ENCODE measurements at places on chromosomes 3 and 15.

DNA sequence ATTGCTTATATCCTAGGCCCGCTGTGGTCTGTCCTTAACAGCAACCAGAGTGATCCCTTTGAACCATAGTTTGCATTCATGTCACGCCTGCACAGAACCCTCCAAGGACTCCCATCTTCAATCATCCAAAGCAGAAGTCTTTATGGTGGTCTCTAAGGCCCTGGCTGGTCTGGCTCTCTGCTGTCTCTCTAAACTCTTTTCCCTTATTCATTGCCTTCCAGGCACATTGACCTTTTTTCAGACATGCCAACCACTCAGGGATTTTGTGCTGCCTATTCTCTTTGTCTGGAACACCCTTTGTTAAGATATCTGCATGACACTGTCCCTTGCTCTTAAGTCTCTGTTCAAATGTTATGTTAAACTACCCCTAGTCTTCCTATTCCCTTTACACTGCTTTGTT is 21.9 kb upstream of the ZBTB47 start:
- DNase-seq = peak; percentile 80

DNA sequence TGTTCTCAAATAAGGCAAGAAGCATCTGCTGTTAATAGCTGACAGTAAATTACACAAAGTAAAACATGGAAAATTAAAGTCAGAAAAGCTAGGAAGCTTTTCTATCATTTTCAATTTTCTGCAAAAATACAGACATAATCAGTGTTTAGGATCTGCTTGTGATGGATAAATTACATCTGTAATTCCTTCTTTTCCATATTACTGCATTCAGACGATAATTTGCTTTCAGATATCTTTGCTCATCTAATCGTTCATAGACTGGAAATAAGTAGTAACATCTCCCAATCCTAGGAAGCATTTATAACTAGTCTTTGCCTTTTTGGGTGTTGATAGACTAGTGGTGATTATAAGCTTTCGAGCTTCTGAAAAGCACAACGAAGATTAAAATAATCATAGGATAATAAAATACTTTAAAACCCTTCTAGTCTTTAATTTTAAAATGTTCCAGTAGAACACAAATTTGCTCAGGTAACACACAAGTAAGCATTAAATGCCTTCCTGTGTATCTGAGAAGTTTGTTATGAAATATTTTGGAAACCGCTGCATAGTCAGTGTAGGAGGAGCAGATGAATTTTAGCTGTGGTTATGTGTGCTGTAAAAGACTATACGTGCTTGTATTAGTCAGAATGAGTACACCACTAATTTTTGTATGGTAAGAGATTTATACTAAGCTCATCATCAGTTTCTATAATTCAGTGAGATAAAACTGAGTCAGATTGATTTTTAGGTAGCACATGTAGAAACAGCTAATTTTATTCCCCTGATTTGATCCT is 41.0 kb downstream of the MBNL1 start:
- DNase-seq = no peak

- peak; percentile 83 for DNase-seq
These were observed 114.1 kb upstream of the GALNT15 start for GRCh38 chr3:16060358-16060852.

DNA sequence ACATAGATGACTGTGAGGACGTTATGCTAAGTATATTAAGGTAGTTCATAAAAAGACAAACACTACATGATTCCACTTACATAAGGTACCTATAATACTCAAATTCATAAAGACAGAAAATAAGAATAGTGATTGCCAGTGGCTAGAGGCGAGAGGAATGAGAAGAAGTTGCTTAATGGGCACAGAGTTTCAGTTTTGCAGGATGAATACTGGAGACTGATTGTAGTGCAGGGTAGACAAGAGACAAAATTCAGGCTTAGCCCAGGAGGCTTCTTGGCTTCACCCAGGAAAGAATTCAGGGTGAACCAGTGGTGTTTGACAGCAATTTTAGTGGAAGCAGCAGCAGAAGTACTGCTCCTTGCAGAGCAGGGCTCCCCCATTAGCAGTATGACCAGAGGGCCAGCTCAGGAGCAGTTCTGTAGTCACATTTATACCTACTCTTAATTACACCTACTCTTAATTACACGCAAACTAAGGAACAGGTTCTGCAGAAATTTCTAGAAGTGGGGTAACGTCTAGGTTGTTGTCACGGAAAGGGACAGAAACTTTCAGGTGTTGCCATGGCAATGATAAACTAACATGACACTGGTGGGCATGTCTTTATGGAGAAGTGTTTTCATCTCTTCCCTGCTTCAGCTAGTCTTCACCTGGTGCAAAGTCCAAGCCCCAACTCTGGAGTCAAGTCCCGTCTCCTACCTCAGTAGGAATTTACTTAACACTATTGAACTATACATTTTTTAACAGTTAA is 55.2 kb downstream of the TBL1XR1 start:
- DNase-seq = peak; percentile 47

GRCh38 chr3:124780356-124780755 is 50.1 kb downstream of the UMPS start:
- DNase-seq = no peak

DNA sequence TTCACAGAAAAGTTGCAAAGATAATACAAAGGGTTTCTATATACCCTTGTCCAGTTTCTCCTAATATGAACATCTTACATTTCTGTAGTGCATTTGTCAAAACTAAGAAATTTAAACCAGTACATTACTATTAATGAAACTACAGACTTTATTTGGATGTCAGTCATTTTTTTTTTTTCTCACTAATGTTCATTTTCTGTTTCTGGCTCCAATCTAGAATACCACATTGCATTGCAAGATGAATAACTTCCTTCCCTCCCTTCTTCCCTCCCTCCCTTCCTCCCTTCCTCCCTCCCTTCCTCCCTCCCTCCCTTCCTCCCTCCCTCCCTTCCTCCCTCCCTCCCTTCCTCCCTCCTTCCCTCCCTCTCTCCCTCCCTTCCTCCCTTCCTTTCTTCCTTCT is 509.2 kb upstream of the MCTP2 start:
- no peak for DNase-seq

DNA sequence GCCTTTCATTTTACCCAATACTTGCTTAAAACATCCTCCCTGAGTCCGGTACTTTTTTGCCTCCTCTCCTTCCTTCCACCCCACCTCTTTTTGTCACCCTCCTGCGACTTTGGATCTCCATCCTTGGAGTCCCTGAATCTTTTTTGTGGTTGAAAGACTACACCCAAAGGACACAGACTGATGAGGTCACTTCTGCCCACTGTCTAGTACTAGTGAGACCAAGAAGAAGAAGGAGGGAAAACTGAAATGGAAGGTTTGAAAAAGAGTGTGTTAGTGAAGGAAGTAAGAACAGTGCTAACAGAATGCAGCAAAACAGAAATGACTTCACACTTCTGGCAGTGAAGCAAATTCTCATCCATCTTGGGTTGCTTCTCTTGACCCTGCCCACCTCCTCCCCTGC is 6.6 kb downstream of the B3GNT5 start:
- DNase-seq = no peak

- no peak for DNase-seq
These were observed 48.1 kb downstream of the RAB11A start for GRCh38 chr15:65917407-65917756.

DNA sequence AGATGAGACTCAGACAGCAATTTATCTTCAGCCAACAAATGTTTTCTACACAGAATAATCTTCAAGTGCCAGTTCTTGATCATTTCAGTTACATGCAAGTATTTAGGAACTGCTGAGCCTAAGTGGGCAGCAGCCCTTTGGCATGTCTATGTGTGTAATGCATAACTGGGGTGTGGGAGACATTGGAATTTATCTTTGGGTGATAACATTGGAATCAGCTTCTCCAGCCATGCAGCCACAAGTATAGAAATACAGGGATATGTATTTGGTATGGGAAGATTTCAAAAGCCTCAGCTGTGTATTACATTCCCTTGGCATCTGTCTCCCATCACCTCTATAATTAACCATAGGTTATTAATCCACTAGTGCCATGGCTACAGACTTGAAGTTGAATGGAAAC is 63.4 kb upstream of the FOXP1 start:
- DNase-seq = no peak

DNA sequence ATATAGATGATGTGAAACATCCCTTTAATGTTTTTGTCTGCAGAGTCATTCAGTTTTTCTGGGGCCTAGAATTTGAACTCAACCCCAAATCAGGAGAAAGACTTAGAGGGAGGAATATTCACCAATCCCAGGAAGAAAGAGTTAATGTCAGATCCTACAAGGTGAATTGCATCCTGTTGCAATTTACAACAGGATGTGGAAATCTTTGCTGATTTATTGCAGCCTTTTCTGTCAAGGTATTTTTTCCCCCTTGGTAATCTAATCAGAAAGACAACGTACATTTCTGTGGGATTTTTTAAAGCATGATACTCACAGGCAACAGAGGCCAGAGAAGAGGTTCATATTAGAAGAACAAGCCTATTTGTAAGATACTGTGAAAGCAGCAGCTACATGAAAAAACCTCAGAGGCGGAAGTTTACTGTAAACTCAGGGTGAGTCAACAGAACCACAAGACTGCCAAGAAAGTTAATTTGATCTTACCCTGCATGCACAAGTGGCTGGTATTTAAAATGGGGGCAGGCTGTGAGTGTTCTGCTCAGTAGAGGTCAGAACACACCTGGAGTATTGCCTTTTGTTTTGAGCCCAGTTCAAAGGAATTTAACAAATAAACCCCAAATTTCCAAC is 531.9 kb downstream of the AGBL1 start:
- DNase-seq = peak; percentile 50

DNA sequence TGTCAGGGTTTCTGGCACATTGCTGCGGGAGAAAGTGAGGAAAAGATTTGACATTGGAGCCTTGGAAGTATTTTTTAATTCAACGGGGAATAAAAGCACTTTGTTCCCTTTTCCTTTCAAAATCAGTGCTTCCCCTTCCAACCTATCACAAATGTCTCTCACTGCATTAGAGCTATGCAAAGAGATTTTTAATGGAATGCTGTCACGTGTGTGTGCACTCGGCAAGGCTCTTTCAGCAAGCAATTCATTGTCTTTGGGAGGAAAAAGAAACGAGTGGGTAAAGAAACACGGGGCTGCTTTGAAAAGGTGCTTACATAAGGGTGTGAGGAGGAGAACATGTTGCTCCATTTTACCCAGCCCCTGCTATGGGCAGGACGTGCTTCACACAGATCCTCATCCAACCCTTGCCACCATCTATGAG is 490.4 kb upstream of the PROK2 start:
- DNase-seq = no peak

DNA sequence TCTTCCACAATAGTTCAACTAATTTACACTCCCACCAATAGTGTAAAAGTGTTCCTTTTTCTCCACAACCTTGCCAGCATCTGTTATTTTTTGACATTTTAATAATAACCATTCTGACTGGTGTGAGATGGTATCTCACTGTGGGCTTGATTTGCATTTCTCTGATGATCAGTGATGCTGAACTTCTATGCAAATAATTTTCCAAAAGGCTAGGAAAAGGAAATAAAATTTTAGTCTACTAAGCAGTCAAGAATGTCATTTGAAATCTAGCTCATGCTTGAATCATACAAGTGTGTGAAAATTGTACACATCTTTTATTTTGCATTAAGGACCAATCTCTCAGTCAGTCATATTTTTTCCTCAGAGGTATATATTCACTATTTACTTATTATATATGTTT is 101.7 kb upstream of the UBP1 start:
- no peak for DNase-seq

DNA sequence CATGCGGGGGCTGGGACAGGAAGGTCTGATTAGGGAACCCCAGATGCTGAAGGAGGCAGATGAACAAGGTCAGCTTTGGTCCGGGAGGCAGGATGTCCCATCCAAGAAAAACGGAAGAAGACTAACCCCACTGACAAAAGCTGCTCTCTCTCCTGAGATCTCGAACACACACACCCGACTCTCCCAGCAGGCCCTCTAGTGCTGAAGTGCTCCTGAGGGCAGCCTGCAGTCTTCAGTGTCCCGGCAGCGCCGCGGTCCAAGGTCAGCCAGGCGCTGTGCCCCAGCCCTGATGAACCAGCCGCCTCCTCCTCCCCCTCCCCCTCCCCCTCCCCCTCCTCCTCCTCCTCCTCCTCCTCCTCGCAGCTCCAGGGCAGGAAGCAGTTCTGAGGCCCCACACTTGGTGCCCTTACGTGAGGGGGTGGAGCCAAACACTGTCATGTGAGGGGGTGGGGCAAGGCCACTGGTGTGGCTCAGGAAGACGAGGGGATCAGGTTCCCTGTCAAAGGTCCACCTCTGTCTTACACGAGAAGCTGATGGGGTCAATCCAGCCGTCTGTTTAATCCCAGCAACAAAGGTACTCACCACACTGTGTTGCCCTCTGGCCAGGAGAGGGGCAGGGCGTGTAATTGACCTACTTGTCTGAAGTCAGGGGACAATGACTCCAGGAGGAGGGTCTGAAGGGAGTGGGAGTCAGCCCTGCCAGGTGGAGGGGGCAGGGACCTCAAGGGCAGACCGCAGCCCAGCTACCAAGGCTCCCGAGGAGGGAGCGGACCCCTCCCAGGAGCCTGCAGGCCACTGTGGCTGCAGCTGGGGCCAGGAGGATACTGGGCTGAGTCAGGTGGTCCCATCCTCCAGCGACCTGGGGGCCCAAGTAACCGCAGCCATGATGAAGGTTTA is 34.3 kb downstream of the PRR23E start:
- peak; percentile 87 for DNase-seq

GRCh38 chr3:98733053-98733811 is 29.9 kb upstream of the ST3GAL6 start:
- peak; percentile 69 for DNase-seq

DNA sequence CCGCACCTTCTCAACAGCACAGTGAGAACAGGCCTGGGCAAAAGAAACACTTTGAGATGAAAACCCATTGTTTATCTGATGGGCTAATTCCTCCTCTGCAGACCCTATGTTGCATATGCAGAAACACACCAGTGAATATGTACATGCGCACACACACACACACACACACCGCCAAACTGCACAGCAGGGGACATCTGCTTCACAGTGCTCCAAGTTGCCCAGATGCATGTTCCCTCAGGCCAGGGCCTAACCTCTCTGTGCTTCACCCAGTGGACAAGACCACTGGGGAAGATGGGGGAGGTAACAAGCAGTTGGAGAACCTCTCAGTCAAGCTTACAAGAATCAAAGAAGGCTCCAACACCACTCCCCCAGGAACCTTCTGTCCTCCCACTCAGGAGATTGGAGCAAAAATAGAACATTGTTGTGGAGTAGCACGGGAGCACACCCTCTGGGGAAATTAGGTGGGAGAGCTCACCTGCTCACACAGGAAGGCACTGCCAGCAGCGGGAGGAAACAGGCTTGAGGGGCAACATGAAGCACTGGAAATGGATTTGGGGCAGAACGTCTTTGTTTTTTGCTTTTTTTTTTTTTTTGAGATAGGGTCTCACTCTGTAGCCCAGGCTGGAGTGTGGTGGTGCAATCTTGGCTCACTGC is 13.0 kb downstream of the HCN4 start:
- no peak for DNase-seq

DNA sequence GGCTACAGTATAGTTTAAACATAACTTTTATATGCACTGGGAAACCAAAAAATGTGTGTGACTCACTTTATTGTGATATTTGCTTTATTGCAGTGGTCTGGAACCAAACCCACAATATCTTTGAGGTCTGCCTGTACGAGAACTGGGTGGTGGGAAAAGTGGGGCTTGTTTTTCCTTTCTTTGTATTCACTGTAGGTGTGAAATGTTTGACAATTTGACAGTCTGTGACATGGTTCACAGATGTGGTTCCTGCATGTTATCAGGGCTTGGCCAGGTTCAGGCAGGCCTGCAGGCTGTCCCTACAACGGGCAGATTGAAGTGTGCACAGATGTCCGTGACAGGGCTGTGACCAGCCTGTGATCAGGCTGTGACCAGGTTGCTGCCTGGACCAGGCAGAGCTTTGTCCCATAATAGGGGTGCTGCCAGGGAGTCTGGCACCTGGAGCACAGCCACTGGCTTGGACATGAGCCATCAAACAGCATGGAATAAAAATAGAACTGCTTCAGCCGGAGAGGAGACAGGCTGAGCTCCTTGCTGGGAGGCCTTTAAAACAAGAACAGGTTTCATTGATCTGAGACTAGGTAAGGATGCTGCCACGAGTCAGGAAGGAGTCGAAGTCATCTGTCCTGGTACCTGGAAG is 61.0 kb downstream of the KLF13 start:
- DNase-seq = no peak

Measured in ELF-1 (cell line).